Stimulated activated CD8-positive, alpha-beta memory T cell treated with anti-CD3 and anti-CD28 coated beads, Interleukin-4, amount 100 ng/mL, for 4 hours (primary cell): ENCODE measurements at places on chromosomes 6 and 20.

DNA sequence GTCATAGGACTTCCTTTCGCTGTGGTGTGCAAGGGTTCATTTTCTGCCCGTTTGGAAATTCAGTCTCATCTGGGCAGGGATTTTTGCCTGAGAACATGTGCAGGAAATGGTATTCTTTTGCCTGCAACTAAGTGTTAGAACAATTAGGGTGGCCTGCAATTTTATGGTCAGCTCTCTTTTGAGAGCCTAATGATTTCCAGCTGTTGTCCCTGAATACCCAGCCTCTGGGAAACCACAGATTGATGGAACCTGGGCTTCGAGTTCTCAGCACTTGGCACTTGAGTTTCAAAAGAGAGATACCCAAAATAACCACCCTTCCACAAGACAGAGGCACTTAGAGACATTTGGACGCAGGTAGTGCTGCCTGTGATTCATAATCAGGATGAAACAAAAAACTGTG, 217.2 kb upstream of the FOXA2 start:
- DNase-seq, result no peak

DNA sequence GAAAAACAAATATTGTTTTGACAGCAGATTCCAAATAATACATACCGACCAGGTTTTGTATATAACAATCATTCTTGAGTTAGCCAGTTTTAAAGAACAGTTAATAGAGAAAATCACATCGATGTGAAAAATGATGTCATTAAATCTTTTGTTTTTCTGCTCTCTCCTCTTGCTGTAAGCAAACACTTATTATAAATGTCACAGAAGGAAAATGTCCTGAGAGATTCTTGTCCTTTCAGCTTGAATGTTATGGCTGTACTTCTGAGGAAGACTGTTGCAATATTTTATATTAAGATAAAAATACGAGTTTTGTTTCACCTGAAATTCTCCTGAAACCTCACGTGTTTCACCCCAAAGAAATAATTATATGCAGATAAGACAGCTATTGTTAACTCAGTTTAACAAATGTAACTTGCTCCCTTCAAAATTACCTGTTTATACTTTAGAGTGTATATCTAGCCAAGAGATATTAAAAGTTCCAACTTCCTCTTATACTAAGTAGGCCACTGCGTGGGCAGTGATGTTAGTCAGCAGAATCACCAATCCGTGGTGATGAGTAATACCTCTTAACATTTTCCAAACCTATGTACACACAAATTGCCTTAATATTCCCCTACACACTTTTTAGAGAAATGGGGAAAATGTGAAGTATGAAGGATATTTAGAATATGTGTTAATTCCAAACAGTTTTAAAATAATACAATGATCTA, 1111.4 kb upstream of the CITED2 start:
- DNase-seq, result no peak

GRCh38 chr6:34736823-34737222, 20.5 kb upstream of the SNRPC start:
- no peak for DNase-seq

DNA sequence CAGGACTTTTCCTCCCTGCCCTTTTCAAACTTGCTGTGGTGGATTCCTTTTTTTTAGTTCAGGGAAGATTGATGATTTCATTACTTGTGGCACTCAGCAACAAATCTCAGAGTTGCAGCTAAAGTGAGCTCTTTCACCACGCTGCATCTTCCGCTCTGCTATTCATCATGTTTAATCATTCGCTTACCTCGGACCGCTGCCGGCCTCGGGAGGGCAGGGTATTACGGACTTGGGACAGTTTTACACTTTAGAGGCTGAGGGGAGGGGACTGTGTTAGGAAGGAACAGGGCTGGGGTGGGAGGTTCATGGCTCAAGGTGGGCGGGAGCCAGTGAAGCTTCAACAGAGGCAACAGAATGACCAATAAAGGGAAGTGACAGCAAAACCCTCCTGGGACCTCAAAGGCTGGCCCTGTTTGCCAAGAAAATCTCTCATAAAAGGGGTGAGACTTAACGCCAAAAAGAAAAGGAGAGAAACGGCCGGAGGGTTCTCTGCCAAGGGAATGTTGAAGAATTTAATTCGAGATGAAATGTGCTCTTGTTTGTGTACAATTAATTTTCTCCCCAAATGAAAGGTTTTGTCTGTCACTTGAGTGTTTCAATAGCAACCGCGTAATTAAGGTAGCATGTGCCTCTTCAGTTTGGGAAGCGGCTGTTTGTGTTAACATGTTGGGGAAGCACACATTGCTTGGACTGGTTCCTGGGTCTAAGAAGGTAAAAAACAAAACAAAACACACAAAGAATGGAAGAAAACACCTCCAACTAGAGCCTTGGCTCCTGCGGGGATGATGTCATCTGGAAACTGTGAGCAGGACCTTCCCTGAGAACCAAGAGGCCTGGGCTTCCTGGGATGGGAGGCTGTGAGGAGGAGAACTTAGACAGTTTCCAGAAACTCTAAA, 72.5 kb upstream of the SULF2 start:
- no peak for DNase-seq

DNA sequence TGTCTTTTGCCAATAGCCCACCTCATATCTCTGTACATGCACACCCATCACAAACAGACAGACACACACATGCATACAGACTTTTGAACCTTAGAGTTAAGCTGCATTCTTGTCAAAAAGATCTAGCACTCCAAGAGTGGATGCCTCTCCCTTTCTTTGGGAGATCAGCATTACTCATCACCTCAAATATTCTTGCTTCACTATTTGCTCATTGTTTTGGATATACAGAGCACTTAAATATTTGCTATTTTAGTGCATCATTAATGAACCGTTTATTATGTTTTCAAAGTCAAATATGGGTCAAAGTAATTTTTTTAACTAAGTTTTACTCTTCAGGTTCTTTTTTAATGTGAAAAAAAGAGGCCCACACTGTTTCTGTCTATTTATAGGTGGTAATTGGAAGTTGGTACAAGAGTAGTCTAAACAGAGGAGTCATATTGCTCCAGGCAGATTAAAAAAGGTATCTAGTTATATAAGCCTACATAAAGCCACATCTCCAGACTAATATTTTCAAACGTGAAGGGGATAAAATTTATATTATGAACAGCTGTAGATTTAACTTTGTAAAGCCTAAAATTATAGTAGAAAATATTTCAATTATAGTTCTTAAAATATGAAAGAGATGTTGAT, 102.6 kb downstream of the FLRT3 start:
- no peak for DNase-seq

DNA sequence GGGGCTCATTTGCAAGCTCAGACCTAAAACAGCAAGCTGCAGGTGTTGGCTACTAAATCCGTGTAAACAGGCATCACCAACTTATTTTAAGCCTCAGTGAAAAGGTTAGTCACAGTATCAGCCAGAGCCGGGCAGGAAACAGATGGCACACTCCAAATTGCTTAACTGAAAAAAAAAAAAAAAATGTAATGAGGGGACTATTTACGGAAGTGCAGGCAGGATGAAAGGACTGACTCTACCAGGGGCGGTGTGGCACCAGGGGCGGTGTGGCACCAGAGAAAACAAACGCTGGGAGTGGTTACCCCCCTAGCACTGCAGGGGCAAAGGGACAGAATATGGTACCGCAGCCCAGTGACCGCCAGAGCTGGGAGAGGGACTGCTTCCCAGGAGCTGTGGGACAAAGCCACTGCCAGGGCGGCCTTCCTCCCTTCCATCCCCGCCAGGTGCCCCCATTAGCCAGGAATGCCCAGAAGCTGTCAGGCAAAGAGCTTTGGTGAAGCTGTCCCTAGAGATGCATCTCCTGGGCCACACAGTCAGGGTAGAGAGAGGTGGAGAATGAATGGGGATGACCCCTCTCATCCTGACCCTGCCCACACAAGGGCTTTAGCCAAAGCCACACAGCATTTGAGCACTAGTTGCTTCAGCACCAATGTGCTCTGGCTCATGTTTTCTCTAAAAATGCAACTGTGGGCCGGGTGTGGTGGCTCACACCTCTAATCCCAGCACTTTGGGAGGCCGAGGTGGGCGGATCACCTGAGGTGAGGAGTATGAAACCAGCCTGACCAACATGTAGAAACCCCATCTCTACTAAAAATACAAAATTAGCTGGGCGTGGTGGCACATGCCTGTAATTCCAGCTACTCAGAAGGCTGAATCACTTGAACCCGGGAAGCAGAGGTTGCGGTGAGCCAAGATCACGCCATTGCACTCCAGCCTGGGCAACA, 39.6 kb upstream of the GFOD1 start:
- no peak for DNase-seq

DNA sequence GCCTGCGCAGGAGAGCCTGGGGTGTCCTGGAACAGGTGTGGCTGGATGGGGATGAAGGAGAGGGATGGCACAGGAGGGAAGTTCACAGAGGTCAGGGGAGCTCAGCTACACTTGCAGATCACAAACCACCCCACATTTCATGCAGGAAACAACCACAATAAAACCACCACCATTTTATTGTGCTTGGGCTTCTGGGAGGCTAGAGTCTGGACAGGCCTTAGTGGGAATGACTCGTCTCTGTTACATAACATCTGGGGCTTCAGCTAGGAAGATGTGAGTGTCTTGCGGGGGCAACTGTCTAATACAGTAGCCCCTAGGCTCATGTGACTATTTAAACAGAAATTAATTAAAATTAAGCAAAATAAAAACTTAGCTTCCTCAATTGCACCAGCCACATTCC, 33.4 kb downstream of the SNX5 start:
- no peak for DNase-seq

GRCh38 chr20:38191654-38192053, 26.6 kb upstream of the TGM2 start:
- no peak for DNase-seq

DNA sequence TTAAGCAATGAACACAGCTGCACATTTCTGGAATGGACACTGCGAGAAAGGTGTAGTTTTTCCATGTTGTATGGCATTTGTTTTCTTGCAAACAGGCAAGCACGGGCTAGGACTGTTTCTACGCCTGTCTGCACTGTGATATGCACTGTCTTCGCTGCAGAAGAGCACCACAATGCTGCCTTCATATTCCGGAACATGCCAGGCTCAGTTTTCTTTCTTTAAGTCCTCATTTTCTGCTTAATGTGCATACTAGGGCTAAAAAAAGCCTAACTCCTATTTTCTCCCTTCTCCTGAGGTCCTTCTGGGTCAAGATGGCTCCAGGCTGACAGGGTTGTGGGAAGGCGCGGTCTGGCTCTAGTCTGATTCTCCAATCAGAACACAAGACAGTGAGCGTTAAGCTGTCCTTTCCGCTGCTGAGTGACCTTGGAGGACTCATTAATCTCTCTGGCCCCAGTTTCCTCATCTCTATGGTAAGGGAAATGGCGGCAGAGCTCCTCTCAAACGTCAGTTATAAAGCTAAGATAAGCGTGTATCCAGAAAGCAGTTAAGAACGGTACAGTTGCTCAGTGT, 379.9 kb downstream of the C6orf118 start:
- no peak for DNase-seq

DNA sequence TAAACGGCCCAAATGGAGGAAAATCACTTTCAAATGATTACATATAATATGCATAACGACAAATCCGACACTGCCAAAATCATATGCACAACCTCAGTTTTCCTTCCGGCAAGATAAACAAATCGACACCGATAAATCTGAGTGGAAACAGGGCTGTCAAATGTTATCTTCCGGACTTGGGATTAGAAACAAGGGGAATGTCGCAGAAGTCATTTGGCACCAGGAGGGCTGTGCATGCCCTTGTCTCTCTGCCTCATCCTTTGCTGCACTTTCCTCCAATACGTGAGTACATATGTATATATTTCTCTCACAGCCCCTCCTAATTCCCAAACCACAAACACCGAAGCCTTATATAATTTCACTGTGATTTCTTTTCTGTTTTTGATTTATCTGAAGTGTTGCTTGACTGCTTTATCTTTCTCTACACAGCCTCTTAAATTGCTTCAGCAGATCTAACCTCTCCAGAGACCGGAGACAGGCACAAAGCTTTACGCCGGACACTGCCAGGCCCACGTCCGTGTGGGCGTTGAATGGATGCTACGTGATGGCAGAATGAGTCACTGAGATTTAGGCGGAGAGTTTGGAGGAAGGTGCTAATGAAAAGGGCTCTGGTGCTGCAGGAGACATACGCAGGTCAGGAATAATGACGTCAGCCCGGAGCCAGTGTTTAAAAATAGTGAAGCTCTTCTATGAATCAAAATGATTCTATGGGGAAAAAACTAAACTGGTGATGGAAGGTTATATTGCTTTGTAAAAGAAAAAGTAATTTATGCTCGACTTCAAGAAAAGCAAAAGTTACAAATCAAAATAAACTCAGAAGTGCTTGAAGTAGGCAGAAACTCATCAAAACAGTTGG, 21.0 kb upstream of the PRELID3B start:
- DNase-seq, result no peak

DNA sequence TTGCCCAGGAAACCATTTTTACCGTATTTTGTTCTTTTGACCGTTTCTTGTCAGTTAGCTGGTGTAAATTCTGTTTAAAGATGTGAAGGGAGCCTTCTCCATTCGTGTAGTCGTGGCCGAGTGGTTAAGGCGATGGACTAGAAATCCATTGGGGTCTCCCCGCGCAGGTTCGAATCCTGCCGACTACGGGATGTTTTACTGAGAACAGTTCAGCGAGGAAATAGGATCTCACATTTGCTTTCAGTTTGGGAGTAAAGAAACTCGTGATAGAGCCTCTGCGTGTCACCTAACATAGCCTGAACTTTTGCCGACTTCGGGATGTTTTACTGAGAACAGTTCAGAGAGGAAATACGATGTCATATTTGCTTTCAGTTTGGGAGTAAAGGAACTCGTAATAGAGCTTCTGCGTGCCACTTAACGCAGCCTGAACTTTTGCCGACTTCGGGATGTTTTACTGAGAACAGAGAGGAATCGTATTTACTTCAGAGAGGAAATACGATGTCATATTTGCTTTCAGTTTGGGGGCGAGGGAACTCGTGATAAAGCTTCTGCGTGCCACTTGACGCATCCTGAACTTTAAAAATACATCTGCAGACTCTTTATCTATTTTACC, 5.9 kb upstream of the ZNF184 start:
- peak; percentile 78 for DNase-seq

- DNase-seq, result no peak
These were observed 27.7 kb downstream of the SRPK1 start for GRCh38 chr6:35893246-35893645.

DNA sequence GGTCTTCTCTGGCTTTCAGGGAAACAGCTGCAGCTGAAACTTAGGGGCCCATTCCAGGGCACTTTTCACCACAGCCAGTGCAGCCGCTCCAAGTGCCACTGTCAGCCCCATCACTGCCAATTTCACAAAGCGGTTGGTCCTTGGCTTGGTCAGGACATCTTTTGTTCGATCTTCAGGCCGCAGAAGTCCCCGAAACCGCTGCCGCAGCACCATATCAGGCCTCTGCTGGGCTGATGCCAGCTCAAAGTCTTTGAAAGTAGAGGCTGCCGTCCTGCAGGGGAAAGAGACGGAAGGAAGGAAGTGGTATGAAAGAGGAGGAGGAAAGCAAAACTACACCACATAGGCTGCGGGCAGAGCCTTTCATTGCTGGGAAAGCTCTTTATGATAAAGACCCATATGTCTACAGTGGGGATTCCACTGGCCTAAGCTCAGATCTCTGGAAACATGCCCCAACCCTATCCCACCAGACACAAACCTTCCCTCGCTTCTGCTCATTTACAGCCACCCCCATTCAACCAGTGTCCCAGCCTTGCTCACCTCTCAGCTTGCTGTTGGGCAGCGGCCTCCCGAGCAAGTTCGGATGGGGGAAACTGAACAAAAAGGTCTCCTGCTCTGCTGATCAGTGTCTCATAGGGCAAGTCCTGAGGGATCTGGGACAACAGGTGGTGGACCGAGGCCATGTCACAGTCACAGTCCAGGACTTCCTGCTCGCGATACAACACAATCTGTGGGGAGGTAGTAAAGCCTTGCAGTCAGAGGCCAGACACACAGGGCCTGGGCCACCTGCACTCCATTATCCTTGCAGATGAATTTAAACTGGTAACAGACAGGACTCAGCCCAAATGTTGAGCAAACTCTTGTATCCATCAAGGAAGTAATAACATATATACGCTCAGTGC, 23.5 kb downstream of the TBC1D20 start:
- peak; percentile 17 for DNase-seq
